Cardiac fibroblast (primary cell): ENCODE measurements at places on chromosomes 13 and 19.

DNA sequence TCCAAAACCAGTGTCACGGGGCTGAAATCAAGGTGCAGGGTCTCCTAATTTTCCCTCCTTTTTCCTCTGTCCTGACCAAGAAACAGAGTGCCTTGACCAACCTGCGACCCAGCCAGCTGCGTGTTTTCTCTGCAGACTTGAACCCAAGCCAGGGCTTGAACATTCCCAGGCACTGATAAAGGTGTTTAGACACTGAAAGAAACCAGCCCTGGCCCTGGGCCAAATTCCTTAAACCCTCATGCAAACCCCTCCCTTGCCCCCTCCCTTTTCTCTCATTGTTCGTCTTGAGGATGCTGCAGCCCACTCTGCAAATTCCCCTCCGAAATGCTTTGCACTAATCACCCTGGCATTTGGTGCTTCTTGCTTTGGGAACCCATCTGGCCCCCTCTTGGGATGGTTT is 9.5 kb upstream of the FFAR2 start:
- peak; percentile 62 for DNase-seq

- DNase-seq = no peak
These were observed 44.5 kb downstream of the TMEM255B start for GRCh38 chr13:113803409-113804016.

DNA sequence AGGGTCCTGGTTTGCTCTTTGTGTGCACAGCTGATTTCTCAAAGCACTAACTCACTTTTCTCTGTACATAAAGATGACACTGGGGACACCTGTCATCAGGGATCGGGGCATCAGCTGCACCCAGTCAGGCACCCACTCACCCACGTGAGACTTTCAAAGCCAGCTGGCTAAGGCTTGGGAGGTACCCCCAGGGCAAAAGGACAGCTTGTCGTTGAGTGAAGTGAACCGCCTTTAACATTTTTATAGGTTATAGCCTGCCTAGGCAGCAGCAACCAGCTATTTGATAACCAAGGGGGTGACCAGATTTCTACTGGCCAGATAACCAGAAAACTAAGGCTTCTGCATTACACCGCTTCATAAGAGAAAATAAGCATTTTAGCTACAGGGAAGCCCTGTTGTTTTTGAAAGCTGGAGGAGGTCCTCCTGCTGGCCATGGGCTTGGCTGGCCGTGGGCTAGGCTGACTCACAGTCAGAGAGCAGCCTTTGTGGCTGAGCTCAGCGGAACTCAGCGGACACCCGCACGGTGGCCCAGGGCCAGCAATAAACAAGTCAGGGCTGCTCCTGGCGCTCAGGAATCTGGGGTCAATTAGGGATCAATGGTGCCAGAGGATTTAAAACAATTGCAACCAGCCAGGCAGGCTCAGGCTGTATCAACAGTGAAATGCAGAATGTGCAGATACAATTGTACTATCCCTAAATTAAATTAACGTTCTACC is 57.1 kb downstream of the ALOX5AP start:
- peak; percentile 92 for DNase-seq

- no peak for DNase-seq
These were observed at the start of gene CLDND2 for GRCh38 chr19:51368366-51369282. CLDND2 (minus strand) TSS chr19:51369003; CDS start chr19:51368577, 426 bp downstream.

DNA sequence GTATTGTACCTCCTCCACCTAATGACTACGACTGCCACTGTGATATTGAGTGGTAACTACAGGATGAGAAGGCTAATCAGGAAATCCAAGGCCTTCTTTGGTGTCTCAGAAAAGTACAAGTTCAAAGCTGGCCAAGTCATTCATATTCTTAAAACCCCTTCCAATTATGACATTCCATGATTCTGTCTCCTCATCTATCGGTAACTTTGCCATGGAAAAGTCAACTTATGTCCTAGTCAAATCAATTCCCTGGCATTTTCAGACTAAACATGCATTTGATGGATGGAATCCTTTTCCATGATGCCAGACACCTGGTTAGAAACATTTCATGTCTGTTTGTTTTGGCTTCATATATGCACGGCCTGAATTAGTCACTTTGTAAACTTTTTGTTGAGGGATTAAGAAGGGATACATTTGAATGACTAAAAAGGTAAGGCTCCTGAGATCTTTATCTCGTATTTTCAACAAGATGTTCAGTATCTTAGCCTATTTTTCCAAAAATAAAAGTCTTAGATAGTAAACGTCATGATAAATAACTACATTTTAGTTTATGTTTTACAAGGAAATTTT is 186.5 kb downstream of the NHLRC3 start:
- no peak for DNase-seq

- no peak for DNase-seq
These were observed 24.5 kb downstream of the ZBTB7A start for GRCh38 chr19:4042064-4042730.

DNA sequence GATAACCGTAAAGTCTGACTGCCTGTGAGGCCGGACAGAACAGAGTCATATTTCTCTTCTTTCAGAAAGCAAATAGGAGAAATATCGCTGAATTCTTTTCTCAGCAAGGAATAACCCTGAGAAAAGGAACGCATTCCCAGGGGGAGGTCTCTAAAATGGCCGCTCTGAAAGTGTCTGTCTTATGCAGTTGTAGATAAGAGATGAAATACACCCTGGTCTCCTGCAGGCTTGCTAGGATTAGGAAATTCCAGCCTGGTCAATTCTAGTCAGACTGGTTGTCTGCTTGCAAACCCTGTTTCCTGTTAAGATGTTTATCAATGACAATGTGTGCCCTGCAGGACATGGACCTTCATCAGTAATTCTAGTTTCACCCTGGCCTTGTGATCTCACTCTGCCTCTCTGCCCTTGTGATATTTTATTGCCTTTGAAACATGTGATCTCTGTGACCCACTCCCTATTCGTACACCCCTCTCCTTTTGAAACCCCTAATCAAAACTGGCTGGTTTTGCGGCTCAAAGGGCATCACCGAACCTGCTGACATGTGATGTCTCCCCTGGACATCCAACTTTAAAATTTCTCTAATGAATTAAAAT is 934.8 kb upstream of the SPRY2 start:
- no peak for DNase-seq
